Placental epithelial cell (primary cell): ENCODE measurements at places on chromosomes 2 and 18. TPM values are rescaled to one million over a fixed set of nuclear protein-coding genes. Genes with fewer than 3 reads are reported as not detected.

ATOH8 gene
- 0.39 TPM in 1 of 2 replicates, not detected in the other for total RNA-seq

PTPRN gene
- total RNA-seq: under 0.01 and 0.11 TPM in 2 replicates

LINC00305 gene
- total RNA-seq: not detected in 2 replicates

DOK1 gene
- 4.9 and 5.5 TPM in 2 replicates for total RNA-seq

FBXO36 gene
- total RNA-seq: 2.0 and 2.6 TPM in 2 replicates

PLCD4 gene
- not detected in 2 replicates for total RNA-seq

TTN gene
- total RNA-seq: under 0.01 TPM in 2 replicates

OST4 gene
- 217 and 424 TPM in 2 replicates for total RNA-seq

IL1RL1 gene
- total RNA-seq: not detected in 2 replicates

PLA2R1 gene
- total RNA-seq: 2.1 and 2.7 TPM in 2 replicates

PLGLB2 gene
- 0.76 and 2.7 TPM in 2 replicates for total RNA-seq

PUS10 gene
- 4.6 and 5.1 TPM in 2 replicates for total RNA-seq

ODC1 gene
- total RNA-seq: 40.4 and 51.9 TPM in 2 replicates

TFPI gene
- 81.8 and 116 TPM in 2 replicates for total RNA-seq

RAX gene
- not detected in 2 replicates for total RNA-seq

POTEI gene
- not detected in 2 replicates for total RNA-seq

GPBAR1 gene
- total RNA-seq: 0.39 and 1.2 TPM in 2 replicates

GFPT1 gene
- total RNA-seq: 34.9 and 47.2 TPM in 2 replicates

CCDC138 gene
- 3.4 and 5.1 TPM in 2 replicates for total RNA-seq

SERPINB13 gene
- total RNA-seq: not detected in 2 replicates

ORMDL1 gene
- total RNA-seq: 25.9 and 28.7 TPM in 2 replicates

AQP4 gene
- total RNA-seq: not detected in 2 replicates

MBD5 gene
- total RNA-seq: 20.4 and 25.1 TPM in 2 replicates

MOCOS gene
- total RNA-seq: 0.39 and 0.76 TPM in 2 replicates

TUBB8B gene
- not detected in 2 replicates for total RNA-seq

CBLN2 gene
- 0.11 and 0.79 TPM in 2 replicates for total RNA-seq

MEIS1 gene
- total RNA-seq: 22.9 and 47.9 TPM in 2 replicates

CKAP2L gene
- total RNA-seq: 3.1 and 4.9 TPM in 2 replicates

OLA1 gene
- total RNA-seq: 64.0 and 90.4 TPM in 2 replicates

ANKMY1 gene
- 8.9 and 15.3 TPM in 2 replicates for total RNA-seq

DLX2 gene
- total RNA-seq: not detected in 2 replicates

MROH2A gene
- total RNA-seq: not detected in 2 replicates

ADAM23 gene
- total RNA-seq: under 0.01 TPM in 1 of 2 replicates, not detected in the other

NR4A2 gene
- under 0.01 and 0.43 TPM in 2 replicates for total RNA-seq
